ENCODE measurements at places on chromosomes 7 and 10.

- no peak for DNase-seq
Measured at GRCh38 chr10:78148216-78148960, 114.7 kb downstream of the RPS24 start.

GRCh38 chr10:49419005-49419404, 23.1 kb upstream of the DRGX start:
- DNase-seq: no peak

DNA sequence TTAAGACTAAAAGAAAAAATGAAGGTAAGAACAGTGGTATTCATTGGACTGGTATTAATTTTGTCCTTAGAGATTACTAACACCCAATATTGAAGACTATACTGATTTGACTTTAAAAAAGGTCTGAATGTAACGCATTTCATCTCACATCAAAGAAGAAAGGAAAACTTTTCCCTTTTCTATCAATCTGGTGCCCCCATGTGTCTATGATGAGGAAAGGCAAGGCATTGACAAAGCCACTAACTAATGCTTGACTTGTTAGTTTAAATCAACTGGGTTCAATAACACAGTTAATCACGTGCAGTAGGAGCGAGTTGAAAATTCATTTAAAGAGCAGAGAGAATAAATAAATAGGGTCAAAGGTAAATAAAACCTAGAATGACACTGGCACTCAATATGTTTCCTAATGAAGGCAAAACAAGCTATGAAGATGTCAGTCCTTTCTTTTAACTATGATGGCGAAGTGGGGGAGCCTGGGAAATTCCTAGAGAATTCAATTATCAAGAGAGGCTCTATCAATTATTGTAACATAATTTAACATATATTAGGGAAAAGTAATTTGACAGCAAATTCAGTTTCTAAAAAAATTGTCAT, 180.9 kb downstream of the ANK3 start:
- no peak for DNase-seq

DNA sequence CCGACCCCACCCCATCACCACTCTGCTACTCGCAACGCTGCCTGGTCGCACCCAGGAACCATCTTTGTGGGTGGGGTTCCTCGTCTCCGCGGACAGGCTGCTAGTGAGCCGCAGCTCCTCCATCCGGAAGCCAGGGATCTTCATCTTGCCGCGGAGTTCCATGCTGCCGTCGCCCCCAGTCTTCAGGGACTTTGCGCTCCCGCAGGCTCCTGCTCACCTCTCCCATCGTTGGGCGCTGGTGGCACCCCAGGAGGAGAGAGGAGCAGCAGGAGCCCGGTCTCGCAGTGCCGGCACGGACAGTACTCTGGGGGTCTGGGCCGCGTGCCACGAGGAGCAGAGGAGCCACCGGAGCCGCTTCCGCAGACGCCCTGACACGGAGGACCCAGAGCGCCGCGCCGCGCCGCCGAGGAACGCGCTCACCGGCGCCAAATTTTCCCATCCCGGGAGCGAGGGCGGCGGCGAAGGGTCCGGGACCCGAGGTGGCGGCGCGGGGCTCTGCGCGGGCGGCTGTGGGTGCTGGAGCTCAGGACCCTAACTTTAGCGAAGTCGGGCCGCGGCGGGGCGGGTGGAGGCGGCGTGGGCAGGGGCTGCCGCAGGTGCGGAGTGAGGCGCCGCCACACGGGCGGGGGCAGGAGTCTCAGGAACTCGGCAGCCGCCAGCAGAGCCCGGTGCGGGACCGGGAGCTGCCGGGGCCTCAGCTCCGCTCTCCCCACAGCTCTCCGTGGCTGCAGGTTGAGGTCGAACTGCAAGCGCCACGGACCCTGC, 750.1 kb upstream of the SORCS1 start:
- no peak for DNase-seq

DNA sequence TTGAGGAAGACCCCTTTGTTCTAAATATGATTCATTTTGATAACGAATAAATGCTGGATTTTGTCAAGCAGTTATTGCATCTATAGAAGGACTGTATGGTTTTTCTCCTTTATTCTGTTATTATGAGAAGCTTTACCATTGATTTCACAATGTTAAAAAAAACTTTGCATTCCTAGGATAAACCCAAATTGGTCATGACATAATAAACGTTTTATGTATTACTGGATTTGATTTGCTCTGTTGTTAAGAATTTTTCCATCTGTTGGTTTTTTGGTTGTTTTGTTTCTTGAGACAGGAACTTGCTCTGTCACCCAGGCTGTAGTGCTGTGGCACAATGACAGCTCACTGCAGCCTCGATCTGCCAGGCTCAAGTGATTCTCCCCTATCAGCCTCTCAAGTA, 2.2 kb upstream of the DNA2 start:
- no peak for DNase-seq

DNA sequence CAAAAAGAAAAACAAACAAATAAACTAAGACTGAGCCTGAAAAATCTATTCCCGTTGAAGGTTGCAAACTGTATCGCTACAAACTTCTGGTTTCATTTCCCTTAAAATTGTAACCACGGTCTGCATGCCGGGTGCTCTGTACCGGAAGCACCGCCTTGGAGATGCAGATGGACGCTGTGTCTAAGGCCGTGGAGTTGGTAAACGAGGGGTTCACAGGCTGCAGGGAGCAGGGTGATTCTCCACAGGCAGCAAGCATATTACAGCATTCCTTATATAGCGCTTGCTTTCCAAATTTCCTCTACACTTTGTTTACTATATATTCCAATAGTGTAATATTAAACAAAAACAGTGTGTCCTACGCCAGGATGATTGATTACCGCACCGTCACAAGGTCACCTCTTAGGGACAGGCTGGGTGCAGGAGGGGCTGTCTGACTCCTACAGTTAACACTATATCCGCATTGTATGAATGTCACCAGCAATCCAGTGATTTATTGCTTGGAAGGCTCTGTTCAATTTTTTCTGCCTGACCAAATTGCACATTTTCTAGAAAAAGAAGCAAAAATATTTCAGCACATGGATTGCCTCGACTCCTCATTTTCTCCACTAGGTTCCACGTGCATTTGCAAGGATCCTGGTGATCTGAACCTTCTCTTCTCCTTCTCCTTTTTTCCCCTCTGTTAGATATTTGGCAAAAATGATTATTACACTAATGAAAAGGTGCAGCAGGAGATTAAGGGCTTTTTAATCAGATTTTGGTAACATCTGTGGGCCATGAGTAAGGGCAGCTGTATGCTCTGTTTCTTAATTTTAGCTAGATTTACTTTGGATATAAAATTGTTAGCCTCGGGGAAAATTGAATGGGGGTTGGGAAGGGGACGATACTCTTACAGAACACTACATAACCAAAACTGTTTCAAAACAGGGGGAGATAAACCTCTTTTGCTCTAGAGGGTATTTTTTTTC, 325.8 kb upstream of the MGMT start:
- DNase-seq: no peak

- DNase-seq: no peak
Measured at GRCh38 chr10:46319389-46319788, 32.6 kb downstream of the ANTXRL start.

GRCh38 chr7:70627461-70627860, 504.5 kb upstream of the GALNT17 start:
- DNase-seq: no peak

DNA sequence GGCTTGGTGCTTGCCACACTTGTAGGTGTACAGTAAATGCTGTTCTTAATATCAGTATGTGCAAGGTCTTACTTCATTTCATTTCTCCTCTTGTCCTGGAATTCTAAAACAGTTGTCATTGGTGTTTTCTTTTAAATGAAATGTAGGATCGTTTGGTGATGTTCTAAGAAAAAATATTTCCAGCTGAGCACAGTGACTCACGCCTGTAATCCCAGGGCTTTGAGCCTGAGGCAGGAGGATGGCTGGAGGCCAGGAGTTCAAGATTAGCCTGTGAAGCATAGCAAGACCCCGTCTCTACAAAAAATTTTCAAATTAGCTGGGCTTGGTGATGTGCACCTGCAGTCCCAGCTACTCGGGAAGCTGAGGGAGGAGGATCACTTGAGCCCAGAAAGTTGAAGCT, 32.6 kb upstream of the ELN start:
- DNase-seq: no peak

DNA sequence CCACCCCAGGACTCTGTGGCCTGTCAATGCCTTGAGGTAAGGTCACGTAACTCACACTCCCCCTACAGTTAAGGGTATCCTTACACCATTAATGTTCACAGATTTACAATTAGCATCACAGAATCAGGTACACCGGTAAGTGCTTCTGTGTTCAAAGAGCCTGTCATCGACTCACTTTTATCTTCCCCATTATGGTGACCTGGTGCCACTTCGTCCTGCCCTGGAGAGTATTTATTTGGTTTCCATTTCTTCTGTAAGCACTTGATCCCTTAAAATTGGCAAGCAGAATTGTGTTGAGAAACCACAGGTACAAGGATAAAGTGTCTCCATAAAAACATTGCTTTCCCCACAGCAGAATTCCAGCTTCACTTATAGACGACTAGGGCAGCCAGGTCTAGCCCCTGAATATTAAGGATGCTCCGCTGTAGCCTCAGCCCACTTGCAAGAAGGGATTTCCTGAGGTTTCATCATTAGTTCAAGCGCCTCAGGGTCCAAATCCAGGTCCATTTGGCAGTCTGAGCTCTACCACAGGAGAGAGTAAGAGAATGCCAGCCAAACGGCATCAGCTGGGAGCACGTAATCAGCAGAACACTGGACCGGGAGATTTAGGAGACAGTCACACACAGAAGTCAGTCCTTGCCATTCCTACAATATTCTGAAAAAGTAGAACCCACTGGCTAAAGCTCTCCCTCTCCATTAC, 10.1 kb downstream of the ATXN7L1 start:
- no peak for DNase-seq

Measured in activated CD4-positive, alpha-beta T cell treated with anti-CD3 and anti-CD28 coated beads, Interleukin-2, amount 50 U/mL, for 1 hour (primary cell).